GM10248 (cell line): ENCODE measurements at places on chromosomes 1 and 21.

DNA sequence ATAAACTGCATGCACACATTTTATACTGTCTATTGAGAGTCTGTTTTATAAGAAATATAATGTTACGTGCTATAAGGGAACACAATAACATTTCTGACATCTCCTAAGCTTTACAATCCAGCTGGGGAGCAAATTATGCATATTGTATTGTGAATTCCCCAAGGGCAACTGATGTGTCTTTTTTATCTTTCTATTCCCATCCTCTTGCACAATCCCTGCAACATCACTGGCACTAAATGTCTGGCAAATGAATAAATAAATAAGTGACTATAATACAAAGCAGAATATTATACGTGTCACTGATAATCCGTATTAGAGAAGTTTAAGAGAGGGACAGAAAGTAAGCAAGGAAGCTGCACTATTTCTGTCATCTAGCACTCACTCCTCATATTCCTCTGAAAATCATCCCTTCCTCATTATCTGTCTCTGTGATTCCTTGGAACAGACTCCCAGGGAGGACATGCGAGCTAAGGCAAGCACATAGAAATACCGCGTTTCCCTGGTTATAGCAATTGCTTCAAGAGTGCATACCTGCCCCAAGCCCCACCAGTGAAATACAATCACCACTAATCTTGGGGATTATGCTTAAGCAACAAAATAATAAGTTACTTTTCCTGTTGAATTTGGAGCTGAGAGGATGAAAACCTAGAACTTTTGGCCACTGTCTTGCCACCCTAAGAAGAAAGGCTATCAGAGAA is 205.4 kb downstream of the SMYD3 start:
- DNase-seq, result no peak

DNA sequence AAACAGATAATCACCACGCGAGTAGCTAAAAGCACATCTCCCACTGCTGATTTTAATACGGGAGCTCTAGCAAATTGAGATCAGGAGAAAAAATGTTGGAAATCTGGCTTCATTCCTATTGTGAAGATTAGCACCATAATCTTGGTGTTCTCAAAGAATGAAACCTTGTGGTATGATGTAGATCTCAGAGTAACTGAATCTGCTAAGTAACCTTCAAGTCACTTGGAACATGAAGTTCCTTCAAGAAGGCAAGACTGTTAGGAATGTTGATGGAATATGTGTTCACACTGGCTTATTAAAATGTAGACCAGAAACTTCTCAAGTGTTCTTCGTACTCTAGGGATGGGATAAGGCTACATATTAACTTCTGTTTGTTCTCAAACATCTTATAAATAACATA is 117.4 kb upstream of the CHRM3 start:
- DNase-seq, result no peak

GRCh38 chr1:54950369-54951163 is 29.9 kb upstream of the TMEM61 start:
- peak; percentile 74 for DNase-seq

GRCh38 chr1:28537457-28538199 is 15.3 kb upstream of the TRNAU1AP start:
- no peak for DNase-seq
